Hindlimb muscle (tissue), 1 donor: ENCODE measurements at places on chromosomes 16 and 17.

- DNase-seq = no peak
These were observed 21.5 kb downstream of the KCNG4 start for GRCh38 chr16:84218176-84218823.

DNA sequence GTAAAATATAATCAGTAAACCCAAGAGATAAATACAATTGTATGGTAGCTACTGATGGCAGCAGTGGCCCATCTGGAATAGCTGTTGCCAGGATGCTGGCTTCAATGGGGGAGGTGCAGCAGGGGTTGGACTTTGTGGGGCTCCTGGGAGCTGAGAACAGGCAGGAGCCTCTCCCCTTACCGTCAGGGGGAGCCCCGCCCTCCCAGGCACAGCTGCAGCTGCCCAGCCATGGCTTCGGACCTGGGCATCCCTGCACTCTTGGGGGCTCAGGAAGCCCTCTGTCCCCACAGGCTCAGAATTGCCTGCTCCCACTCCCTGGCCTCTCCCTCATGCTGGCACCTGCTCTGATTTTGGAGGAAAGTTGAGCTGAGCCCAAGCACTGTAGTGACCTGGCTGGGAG, 741.1 kb downstream of the CDH11 start:
- DNase-seq = no peak

DNA sequence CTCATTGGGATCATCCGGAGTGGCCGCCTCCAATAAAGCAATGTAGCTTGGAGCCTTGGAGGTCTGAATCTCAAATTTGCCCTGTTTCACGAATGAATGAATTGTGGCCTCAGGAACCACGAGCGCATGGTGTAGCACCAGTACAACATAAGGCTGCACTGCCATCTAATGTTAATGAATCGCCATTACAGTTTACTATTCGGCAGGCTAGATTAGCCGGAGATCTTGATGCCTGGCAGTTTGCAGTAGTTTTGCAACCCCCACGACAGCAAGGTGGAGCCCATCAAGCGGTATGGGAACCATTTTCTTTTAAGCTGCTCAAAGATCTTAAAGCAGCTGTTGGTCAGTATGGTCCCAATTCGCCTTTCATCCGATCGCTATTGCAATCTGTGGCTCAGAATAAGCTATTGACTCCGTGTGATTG, 18.8 kb downstream of the ALOX15B start:
- peak; percentile 64 for DNase-seq

GRCh38 chr16:53103811-53104210, 49.0 kb downstream of the CHD9 start:
- DNase-seq = no peak

DNA sequence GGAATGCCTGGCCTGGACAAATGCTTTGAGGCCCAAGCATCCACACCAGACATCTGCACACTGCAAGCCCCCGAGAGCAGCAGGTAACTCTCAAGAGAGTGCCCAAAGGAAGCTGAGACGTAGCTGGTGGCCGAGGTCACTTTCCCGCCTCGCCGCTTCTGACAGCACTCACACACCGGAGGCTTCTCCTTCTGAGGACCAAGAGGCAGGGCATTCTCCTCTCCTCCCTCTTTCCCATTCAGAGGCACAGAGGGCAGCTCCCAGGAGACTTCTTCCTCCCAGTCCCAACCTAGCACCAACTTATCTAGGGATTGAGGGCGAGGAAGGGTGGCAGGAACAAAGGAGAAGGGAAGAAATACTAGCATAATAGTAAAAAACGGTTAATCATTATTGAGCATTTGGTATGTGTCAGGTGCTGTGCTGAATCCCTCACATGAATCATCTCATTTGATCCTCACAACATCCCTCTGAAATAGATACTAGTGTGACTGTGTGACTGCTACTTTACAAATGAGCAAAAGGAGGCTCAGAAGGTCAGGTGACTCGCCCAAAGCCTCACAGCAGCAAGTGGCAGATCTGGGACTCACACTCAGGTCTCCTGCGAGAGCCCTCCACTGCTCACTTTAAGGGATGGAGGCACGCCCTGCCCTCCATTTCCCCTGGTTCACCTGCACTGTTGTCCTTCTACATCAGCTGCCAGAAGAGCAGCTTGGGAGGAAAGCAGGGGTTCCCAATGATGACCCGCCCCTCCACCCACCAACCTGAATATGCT, 41.8 kb downstream of the MYO18A start:
- DNase-seq = no peak

GRCh38 chr17:69858460-69858859, 216.6 kb upstream of the KCNJ16 start:
- DNase-seq = no peak

GRCh38 chr17:59829217-59830006, 63.3 kb downstream of the TUBD1 start:
- DNase-seq = no peak

GRCh38 chr17:61415374-61416210, 15.9 kb downstream of the TBX2 start:
- no peak for DNase-seq

DNA sequence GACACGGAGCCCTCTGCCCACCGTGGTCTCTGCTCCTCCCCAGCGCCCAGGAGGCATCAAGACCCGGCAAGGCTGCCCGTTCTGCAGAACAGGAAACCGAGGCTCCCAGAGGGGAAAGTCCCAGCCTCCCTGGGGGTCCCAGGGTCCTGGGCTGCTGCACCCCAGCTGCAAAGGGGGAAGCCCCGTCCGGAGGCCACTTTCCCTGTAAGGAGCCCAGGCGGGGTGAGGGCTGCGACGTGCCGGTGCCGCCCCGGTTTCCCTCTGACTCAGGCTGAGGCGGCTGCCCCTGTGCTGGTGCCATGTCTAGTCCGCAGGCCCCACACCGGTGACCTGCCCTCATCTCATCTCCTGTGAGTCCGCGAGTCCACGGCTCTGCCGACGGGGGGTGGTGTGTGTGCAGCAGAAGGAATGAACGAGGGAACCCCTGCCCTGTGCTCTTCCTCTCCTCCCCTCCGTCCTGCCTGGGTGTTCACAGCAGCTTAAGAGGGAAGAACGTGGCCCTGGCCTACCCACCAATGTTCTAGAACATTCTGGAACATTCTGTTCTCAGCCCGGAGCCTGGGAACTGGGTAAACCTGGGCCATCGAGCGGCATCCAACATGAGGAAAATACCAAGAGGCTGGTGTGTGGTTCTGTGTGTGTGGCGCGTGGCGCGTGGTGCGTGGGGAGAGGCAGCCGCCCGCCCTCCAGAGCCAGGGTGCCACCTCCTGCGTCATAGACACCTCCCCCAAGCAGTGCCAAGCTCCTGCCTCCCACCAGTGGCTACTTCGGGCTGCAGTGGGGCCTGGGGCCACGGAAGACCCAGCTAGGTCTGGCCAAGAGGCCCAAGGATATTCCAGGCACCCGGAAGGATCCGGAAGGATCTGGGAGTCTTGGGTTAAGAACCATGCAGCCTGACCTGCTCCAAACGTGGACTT, 7.0 kb upstream of the CBFA2T3 start:
- no peak for DNase-seq

DNA sequence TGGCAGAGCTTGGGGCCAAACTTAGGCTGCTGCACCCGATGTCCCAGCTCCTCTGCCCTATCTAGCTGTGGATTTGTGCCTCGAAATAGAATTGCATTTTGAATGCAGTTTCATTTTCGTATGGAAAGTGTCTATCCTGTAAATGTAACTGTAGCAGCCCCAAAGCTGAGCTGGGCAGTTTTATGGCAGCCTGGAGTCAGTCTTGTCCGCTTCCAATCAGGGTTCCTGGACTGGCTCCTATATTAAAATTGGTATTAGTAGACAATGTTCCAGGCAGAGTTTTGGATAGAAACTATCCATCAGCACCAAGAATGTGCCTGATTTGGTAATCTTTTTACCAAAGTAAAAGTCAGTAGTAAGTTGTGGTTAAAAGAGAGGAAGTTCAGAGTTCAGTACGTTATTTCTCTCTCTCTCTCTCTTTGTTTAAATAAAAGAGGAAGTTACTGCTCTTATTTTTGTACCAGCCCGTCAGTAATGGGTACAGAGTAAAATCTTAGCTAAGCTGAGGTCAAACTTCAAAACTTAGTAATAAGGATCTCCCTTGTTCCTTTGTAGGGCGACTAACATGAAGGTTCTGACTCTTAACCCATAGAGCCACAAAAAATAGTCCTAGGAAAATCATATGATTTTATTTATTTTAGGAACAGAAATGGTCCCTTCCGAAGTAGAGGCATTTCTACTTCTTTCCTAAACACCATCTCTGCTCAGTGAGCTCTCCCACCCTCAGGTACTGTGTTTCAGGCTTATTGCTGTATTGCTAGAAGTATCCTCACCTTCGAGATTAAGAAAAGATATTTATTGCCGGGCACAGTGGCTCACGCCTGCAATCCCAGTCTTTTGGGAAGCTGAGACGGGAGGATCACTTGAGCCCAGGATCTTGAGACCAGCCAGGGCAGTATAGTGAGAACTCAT, 28.0 kb downstream of the PRKCB start:
- DNase-seq = no peak

DNA sequence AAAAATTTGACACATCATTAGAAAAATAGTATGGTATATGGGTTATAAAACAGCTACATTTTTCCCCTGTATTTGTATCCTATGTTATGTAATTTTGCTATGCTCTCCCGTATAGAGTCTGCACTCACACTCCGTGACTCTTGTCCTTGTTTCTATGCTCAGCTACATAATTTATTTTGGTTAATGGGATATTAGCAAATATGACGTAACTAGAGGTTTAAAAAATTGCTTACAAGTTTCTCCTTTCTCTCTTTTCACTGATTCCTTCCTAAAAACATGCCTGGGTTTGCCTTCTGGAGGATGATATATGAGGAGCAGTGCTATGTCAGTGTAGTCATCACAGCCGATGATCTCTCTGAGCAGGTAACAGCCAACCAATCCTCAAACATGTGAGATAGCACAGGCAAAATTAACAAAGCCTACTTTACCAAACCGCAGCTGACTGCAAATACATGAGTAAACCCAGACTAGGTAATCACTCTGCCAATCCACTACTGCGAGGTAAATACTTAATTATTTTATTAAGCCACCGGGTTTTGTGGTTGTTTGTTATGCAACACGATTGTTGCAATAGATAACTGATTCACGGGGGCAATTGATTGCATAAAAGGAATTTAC, 126.9 kb downstream of the KIF2B start:
- DNase-seq = no peak

DNA sequence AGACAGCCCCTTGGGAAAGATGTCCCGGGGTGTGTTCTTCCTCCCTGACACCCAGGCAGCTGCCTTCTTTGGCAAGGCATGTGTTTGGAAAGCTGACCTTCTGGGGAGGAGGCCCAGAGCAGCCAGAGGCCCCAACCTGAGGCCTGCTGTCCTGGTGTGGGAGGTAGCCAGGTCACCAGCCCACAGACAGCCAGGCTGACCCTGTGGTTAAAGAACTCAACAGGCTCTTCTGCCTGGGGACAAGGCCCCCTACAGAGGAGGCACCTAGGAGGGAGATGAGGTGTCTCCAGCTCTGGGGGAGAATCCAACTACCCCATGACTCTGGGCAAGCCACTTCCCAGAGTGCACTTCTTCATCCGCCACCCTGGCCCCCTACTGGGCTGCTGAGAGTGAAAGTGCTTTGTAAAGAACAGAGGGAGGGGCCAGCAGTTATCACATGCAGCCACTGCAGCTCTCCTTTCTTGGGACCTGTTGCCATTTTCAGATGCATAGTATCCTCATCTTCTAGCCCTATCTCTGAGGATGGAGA, 13.1 kb upstream of the SREBF1 start:
- no peak for DNase-seq

DNA sequence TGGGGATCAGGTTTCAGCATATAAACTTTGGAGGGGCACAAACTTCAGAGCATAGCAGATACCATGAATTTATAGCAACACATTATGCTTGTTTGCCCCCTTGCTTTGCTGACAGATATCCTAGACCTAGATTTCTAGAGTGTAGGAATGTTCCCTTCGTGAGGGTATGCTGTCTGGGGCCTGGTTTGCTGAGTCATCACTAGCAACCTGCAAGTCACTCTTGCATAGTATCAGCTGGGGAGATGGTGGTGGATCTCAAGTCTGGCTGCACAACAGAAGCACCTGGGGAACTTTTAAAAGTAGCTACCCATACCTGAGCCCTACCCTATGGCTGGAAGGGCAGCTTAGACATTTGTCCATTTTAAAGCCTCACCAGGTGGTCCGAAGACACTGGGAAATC, 22.3 kb upstream of the HSBP1 start:
- no peak for DNase-seq

- no peak for DNase-seq
These were observed 4.0 kb downstream of the TGFB1I1 start for GRCh38 chr16:31475946-31476302.

DNA sequence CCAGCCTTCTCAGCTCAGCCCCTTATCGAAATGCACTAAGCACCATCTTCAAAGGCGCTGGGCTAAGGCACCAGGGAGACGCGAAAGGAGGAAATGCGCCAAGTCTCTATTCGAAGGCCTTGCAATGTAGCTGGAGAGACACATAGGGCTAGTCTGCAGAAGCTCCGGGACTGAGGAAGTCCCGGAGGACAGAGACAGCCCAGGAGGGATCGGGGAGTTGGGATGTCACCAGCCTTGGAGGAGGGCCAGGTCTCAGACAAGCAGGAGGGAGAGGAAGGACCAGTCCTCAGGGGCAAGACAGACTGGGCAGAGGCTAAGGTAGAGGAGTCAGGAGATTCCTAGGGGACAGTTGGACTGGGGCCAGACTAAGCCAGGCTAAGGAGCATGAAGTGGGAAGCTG, 8.5 kb downstream of the C17orf100 start:
- DNase-seq = no peak

GRCh38 chr17:70544317-70544716, 375.0 kb downstream of the KCNJ2 start:
- DNase-seq = no peak

DNA sequence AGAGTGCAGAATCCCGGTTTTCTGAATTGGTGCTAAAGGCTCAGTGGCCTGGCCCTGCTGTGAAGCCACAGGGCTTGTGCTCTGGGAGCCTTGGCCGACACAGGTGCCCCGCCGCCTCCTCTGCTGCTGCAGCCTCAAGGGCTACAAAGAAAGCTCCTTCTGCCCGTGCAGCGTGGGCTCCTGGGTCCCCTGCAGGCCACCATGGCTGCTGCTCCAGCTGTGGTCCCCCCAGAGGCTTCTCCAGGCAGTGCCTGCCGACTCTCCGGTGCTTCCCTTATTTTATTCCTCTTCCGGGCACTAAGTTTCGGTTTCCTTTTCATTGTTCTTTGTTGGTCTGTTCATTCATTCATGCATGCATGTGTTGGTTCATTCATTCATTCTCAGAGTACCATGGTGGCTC, 53.1 kb downstream of the CMIP start:
- DNase-seq = no peak
